ENCODE measurements at places on chromosomes 6 and 20.
A peak's percentile ranks its signal among the peaks of the same experiment; 100 is the strongest.

DNA sequence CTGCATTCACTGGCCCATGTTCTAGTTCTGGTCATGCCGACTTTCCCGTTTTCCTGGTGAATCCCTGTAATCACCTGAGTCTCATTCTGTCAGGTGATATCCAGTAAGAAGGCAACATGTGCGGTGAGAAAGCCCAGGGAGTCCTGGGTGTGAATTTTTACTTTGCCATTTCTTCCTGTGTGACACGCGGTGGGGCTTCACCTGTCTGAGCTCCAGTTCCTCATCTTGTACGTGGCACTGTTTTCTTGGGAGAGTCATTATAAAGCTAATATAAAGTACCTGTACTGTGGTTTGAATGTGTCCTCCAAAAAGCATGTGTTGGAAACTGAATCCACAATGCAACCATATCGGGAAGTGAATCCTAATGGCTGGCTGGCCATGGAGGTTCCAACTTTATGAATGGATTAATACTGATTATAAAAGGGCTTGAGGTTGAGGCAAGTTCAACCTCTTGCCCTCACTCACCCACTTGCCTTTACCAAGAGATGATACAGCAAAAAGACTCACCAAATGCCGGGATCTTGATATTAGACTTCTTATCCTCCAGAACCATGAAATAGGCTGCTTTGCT lies 5.1 kb downstream of the HLA-E start:
- DNase-seq: no peak

- DNase-seq: peak; percentile 68
Measured at GRCh38 chr6:82364087-82365015, 734 bp downstream of the TPBG start.

DNA sequence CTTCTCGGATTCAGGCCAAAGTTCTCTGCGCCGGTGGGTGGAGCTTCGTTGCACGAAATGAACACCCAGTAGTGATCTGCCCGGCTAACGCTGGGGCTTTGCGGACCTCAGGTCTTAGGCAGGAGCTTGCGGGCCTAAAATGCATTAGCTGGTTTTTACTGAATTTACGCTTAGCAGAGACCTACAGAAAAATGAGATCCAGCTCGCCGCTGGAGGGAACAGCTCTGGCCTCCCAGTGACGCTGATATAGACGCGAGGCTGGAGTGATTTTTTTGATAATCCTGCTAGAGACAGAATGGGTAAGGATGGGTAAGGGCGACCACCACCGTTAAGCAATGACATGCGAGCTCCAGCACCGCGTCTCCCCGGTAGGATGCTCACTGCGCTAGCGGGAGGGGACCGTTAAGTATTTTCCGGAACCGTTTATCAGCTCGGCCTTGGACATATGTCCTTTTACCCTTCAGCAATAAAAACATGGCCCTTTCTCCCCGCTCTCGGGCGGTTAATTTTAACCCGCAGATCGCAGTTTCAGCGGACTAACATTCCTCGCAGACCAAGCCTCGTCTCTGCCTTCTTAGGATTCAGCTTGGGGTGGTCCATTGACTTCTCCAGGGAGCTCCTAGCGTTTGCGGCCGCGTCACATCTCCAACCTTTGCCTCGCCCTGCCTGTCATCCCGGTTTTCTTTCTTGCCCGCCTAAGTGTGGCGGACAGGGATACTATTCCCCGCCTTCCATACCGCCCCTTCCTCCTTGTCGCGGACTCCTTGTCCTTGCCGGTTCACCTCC lies 109.3 kb downstream of the GPX5 start:
- peak; percentile 55 for DNase-seq

DNA sequence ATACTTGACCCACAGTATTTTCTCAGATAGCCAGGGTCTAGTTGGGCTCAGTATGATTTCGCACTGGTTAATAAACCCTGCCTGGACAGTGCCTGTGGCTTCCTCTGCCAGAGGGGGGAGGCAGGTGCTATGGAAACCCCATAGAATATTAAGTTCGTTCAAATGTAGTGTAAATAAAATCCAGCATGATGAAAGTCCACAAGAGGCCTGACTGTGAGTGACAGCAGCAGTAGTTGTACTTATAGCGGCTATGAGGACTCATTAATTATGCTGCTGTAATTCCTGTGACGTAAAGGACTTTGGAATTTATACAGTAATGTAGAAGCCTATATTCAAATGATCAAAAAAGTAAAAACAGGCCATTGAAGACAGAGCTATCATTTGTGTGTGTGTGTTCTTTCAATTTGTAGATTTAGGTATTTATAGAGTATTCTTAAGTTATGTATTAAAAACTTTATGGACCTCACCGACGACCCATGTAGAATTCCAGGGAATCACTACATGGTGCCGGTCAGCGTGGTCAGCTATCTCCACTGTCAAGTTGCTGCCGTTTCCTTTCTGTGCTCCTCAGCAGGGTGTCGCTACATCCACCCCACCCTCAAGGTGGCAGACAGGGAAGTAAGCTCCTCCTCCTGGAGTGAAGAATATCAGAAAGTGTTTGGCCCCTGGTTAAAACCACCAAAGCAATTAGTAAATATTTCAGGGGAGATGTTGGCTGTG lies 10.0 kb downstream of the PYGB start:
- DNase-seq: no peak

- no peak for DNase-seq
Measured at GRCh38 chr6:69729870-69730449, 66.8 kb downstream of the LMBRD1 start.

DNA sequence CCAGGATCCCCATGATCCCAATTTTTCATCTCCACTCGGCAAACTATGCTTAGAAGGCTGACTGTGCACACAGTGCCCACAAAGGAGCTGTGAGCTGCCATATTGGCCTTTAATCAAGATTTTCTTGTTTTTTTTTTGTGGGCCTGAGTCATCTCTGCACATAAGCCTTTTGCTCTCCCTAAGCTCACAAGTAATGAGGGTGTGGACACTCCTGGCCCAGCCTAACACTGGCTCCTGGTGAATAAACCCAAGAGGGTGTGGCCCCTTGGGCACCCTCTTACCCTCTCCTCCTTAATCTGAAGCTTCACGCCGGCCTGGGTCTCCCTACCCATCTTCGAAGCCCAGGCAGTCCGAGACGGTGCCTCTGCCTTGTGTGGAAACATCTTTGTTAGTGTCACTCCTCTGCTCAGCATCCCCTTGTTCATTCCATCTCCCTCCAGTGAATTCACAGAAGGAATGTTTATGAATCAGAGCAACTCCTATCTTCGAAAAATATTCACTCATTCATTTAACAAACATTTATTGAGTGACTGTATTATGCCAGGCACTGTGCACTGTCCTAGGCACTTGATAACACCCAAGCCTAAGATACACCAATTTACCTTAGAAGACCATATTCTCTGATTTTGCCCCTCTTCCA lies 22.2 kb upstream of the MRPS10 start:
- DNase-seq: peak; percentile 56

- peak; percentile 67 for DNase-seq
Measured at GRCh38 chr6:35258858-35259193, 709 bp upstream of the ZNF76 start.

- peak; percentile 30 for DNase-seq
Measured at GRCh38 chr6:5179917-5180316, 80.8 kb downstream of the LYRM4 start.

DNA sequence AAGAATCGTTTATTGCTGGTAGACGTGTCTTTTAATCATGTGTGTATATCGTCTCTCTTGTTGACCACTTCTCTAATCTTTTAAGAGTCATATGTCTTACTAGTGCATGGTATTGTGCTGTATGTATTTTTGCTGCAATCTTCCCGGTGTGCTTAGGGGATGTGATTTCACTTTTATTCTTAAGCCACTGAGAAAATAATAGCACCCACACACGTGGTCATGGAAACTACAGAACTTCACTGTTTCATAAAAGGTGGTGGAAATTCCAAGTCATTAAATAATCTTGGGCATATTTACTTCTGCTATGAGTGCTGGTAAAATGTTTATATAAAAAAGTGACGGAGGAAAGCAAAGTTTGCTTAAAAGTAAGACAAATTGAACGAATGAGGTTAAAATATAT lies 3.0 kb upstream of the CDYL start:
- DNase-seq: no peak

DNA sequence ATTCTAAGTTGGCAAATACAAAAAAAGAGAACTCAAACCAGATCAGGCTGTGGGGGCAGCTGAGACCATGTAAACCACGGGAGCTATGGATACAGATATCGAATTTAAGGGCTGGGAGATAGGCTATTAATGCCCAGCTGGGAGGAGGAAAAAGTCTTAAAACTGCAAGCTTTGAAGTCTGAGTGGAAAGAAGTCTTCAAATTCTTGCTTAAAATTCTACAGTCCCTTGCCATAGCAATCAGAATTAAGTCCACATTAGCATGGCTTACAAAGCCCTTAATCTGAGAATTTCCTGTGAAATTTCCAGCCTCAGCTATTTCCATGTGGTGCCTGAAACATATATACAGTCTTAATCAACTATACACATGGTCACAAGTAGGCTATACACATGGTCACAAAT lies 465.0 kb upstream of the HSF2 start:
- DNase-seq: no peak

DNA sequence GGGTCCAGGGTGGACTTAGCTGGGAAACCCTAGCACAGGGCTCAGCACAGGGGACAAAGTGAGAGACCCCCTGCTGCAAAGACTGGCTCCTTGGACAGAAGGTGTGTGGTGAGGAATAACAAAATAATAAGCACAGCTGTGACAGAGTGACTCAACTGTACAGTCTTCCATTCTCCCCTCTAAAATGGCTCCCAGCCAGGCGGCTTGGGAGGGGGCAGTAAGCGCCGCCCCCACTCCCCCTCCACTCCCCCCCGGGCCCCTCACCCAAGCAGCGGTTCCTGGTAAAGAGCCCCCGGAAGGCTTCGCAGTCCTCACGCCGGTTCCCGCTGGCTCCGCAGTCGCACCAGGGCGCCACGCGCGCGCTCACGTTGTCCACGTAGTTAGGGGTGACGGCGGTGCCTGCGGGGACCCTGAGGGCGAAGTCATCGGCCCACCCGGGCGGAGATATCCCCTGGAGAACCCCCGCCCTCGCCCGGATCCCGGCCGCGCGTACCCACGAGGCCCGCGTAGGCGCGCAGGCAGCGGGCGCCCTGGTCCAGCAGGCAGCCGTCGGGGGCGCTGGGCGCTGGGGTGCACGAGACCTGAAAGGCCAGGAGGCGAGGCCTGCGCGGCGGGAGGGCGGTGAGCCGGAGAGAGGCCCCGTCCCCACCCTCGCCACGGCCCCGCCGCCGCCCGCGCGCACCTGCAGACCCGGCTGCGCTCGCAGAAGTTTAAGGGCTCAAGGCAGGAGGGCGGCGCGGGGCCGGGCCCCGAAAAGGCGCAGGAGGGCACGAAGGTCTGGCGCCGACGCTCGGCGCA lies 2.7 kb downstream of the GFRA4 start:
- no peak for DNase-seq

DNA sequence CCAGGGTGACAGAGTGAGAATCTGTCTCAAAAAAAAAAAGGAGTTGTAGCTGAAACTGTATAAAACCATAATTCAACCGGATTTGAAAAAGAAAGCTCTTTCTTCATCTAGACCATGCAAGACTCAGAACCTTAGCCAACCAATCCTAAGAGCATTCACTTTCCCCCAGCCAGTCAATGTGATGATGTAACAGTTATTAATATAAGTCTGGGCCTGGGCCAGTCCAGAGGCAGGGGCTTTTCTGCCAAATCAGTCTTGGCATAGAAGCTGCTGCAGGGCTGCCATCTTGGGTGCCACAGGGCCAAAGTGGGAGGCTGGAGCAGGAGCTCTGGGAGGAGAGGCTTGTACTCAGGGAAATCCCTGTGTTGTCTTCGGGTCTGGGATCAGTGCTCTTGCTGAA lies 288.4 kb downstream of the CLIC5 start:
- DNase-seq: peak; percentile 15

- no peak for DNase-seq
Measured at GRCh38 chr20:58596750-58597248, 54.3 kb upstream of the STX16 start.

DNA sequence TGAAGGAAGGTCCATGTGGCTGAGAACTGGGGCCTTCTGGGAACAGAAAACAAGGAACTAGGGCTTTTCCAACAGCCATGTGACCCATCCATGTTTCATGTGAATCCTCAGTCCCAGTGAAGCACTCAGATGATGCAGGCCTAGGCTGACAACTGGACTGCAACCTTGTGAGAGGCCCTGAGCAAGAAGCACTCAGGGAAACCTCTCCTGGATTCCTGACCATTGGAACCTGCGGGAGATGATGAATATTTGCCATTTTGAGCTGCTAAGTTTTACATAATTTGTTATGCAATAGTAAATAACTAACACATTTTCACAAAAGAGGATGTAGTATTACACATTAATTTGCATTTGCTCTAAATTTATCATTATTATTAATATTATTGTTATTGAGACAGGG lies 38.4 kb upstream of the HLA-G start:
- no peak for DNase-seq

DNA sequence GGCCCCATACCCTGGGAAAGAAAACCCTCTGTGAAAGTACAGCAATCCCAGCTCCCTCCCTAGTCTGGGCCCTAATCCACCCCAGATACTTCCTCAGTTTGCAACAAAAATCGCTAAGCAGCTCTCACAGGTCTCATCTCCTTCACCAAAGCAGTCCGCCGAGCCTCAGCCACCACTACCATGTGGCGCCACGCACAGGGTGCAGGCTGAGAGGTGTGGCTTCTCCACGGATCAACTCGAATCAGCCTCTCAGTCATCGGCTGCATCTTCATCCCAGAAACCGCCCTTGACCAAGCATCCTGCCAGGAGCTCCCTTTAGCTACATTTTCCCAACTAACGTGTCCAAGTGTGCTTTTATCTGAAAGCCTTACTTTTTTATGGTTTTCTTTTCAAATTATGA lies 50.7 kb downstream of the ANKRD60 start:
- no peak for DNase-seq

- no peak for DNase-seq
Measured at GRCh38 chr20:43983359-43983758, 68.7 kb downstream of the TOX2 start.

- peak; percentile 3 for DNase-seq
Measured at GRCh38 chr6:106450653-106451052, 90.1 kb downstream of the CRYBG1 start.

- peak; percentile 71 for DNase-seq
Measured at GRCh38 chr6:33620158-33620855, 815 bp upstream of the ITPR3 start.

DNA sequence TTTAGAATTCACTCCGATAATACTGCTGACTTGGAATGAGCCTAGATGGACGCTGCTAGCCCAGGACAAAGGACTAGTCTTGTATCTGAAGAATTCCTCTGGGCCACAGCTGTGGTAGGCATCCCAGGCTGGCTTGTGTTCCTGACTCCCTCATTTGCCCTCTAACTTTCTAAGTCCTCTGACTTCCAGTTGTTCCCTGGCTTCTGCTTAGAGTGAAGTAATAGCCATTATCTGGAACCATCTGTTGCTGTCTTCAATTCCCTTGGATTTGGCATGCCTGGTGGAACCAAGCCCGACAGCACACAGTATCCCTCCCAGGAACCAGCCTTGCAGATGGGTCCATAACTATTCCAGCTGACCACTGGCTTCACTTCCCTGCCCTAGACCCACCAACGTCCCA lies 376.0 kb downstream of the SYNE1 start:
- no peak for DNase-seq

DNA sequence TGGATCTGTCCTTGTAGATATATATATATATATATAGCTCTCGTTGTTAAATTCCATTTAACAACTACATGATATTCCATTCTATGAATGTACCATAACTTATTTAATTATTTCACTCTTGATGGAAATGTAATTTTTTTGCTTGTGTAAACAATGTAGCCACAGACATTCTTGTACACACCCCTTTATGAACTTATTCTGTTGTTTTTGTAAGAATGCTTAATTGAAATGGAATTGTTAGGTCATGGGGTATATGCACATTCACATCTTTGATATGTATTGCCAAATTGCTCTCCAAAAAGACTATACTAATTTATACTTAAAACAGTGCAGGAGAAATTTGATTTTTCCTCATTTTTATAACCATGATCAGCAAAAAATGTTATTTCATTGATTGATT lies 67.2 kb downstream of the MAP3K4 start:
- DNase-seq: peak; percentile 59
